Fibroblast of mammary gland (primary cell): ENCODE measurements at places on chromosomes 6 and 20.

- DNase-seq = no peak
These were observed 139.9 kb downstream of the GRM4 start for GRCh38 chr6:34005901-34006531.

DNA sequence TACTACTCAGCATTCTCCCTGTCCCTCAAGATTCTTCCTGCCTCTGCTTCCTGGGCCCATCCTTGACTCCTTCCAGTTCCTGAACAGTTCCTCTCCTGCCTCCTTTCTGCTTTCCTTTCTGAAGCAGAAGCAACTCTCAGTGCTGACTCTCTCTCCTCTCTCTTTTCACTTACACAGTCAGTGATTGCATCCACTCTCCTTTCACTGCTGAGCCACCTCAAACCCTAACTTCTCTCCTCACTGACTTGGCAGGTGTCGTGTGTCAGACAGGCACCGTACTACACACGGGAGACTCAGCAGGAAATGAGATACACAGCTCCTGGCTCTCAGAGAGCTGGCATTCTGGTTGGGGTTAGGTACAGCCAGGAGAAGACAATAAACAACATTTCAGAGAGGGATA lies 5.6 kb downstream of the ABHD16A start:
- no peak for DNase-seq

- no peak for DNase-seq
These were observed 223.4 kb downstream of the PREX1 start for GRCh38 chr20:48604426-48604825.

DNA sequence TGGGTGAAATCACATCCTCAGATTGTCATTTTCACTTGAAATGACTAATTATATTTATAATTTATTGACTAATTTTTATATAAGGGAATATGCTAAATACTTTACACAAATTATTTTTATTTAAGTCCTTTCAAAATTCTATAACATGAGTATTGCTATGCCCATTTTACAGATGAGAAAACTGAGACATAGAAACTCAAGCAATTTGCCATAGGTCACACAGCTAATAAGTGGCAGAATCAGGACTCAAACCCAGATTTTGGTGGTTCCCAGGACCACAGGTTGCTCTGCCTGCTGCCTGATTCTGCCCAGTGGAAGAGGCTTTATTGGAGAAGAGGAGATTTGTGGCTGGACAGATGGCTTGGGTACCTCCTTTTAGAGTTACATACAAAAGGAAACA lies 4.9 kb downstream of the ALDH8A1 start:
- DNase-seq = no peak

DNA sequence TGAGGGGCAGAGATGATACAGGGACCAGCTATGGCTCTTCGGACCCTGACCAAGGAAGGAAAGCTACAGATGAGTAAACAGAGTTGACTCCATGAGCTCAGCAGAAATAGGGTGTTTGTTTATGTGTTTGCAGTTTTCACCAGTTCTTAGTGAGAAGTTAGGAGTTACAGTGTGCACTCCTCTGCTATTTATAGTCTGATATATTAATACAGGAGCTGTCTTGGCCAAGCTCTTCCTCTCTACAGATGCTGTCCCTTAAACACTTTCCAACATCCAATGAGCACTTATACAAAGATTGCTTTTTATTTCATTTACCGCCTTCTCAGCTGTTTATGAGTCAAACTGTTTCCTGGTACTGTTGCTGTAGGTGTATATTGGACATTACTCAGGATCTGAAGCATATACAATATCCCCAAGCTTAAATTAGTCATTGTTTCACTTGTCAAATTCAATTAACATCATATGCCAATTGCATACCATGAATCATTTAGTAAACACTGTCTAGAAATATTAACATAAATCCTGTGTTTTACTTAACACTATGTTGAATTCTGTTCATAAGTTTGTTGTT lies 618.0 kb downstream of the PRKN start:
- DNase-seq = peak; percentile 73

DNA sequence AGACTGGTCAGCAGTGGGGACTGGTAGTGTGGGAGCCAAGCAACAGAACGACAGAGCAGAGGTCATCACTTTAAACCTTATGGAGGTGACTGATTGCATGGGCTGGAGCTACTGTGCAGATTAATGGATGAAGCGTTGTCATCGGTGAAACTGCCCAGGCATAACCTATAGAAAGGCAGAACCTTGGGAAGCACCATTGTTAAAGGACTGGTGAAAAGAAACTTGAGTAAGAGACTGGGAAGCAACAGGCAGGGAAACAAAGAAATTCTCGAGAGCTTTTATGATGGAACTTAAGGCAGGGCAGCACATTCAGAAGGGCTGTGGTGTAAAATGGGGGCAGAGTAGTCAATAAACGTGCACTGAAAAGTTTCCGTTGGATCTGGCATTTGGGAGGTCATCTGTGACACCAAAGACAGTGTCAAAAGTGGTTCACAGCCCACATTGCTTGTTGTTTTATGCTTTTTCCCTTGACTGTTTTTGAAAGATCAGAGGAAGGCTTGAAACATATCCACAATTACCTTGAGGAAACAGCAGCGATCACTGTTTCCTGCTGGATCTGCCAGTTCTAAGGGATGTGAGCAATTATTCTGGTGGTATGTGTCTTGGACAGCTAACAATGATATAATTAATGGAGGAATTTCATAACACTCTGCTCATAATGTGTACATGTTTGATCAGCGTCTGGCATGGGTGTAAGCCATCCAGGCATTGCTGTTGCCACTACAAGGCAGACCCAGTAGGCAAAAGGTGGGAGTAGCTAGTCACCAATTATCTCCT lies 62.7 kb downstream of the LRRC1 start:
- DNase-seq = no peak

- no peak for DNase-seq
These were observed 49.3 kb downstream of the CD83 start for GRCh38 chr6:14166839-14167238.

DNA sequence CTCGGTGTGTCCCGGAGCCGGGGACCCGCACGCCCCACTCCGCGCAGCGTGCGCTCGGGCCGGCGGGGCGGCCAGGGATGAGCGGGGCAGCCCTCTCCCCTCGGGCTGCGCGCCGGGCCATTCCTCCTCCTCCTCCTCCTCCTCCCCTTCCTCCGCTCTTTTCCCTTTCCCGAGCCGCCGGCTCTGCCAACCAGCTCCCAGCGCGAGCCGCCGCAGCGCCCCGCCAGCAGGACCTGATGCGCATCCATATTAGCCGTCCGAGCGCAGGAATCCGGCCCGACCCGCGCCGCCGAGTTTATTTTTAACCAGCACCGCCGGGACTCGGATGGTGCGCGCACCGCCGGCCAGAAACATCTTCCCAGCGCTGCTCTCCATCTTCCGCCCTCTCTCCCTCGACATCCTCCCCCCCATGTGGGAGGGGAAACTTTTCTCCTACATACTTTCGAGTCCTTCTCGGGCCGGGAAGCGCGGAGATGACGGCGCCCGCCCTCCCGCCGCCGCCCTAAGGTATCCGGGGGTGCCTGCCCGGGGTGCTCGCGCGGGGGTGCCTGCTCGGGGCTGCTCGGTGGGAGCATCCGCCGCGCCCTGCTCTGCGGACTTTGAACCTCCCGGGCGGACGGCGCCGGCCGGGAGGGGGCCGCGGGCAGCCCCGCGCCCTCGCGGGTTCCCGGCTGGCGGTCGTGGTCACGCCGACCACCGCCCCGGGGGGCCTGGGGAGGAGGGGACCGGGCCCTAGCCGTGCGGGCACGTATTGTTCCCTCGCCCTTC lies 619 bp downstream of the RREB1 start:
- peak; percentile 47 for DNase-seq

DNA sequence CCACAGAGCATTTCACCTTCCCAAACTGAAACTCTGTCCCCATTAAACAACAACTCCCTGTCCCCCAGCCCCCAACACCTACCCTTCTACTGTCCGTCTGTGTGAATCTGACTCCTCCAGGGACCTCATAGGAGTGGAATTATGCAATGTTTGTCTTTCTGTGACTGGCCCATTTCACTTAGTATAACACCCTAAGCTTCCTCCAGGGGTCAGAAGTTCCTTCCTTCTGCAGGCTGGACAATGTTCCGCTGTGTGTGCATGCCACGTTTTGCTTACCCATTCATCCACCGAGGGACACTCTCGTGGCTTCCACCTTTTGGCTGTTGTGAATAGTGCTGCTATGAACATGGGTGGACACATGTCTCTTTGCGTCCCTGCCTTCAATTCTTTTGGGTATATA lies 37.6 kb upstream of the MPC1 start:
- peak; percentile 44 for DNase-seq

DNA sequence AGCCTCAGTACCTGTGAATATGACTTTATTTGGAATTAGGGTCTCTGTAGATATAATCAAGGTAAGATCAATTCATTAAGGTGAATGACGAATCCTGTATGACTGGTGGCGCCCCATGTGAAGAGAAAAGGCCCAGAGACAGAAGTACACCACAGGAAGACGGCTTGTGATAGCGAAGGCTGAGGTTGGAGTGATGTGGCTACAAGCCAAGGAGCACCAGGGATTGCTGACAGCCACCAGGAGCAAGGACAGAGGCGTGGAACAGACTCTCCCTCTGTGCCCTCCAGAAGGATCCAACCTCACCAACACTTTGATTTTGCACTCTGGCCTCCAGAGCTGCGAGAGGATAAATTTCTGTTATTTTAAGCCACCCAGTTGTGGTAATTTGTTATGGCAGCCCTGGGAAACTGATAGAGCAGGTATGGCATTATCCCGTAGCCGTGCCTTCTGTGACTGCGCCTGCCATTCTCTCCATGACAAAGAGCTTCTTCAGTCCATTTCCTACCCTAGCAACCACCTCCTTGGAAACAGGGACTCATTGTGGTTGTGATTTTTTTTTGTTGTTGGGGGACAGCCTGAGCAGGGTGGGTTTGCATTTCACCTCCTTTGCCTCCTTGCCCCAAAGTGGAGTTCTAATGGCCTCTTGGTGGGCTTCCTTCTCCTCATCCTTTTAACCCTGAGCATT lies 29.6 kb downstream of the PTK7 start:
- DNase-seq = no peak

GRCh38 chr6:122246906-122247658 lies 152.4 kb upstream of the HSF2 start:
- DNase-seq = no peak

GRCh38 chr20:10665027-10665561 lies 8.7 kb downstream of the JAG1 start:
- no peak for DNase-seq

GRCh38 chr20:36941401-36941835 lies 10.1 kb downstream of the SAMHD1 start:
- peak; percentile 42 for DNase-seq

DNA sequence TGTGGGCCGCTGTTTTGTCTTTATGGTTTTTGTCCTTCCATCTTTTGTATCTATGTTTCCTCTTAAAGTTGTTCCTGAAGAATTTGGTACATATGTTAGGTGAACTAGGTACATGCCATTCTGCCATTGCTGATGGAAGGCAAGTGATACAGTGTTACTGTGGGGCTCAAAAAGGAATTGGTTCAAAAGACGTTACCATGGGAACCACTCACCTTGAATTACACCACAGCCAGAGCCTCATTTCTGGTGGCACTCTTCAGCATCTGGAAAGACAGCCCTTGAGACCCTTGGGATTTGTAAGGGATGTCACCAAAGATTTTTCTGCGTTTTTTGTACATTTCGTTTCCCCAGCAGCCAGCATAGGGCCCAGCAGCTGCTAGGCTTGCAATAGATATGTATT lies 31.9 kb downstream of the TMEM181 start:
- DNase-seq = no peak

GRCh38 chr6:42571611-42572342 lies 7.9 kb downstream of the UBR2 start:
- no peak for DNase-seq

DNA sequence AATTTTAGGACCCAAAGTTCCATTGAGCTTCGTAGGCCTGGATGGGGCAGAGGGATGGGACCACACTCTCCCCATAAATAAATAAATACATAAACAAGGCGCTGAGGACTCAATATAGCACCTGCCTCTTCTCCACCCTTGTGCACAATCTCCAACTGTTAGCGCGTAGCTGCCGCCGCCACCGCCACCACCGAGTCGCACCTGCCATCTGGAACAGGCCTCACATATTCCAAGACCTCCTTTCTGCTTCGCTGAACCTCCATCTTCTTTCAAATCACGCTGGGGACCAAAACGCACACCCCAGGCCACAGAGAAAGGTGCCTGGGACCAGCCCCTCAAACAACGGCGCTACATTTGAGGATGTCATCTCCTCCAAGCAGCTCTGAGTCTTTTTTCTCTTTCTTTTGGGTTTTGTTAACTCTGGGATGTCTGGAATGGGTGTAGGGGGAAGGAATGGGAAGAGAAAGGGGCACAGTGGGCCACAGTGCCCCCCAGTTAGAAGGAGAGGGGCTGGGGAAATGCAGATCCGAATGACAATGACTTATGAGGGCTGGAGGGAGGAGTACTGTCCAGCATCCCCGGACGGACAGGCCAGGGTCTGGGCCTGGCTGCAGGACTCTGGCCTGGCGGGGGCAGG lies 49.7 kb downstream of the NOL4L start:
- no peak for DNase-seq

DNA sequence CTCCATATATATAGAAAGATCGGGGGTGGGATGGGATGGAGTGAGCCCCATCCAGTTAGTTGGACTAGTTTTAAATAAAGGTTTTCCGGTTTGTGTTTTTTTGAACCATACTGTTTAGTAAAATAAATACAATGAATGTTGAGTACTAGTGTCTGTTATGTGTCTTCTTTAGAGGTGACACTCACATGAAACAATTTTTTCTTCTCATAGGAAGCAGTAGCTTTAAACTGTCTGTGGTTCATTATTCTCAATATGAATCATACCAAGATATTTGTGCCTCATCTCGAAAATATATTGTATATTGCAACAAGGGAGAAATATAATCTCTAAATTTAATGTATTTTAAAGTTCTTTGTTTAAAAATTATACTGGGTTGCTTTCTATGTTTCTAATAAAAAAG lies 33.4 kb downstream of the HSF2 start:
- DNase-seq = no peak

GRCh38 chr6:133980168-133980567 lies 27.1 kb downstream of the TBPL1 start:
- no peak for DNase-seq

GRCh38 chr6:63816401-63816981 lies 180.9 kb downstream of the PHF3 start:
- DNase-seq = no peak

- no peak for DNase-seq
These were observed 33.0 kb downstream of the TRERF1 start for GRCh38 chr6:42418724-42419123.

DNA sequence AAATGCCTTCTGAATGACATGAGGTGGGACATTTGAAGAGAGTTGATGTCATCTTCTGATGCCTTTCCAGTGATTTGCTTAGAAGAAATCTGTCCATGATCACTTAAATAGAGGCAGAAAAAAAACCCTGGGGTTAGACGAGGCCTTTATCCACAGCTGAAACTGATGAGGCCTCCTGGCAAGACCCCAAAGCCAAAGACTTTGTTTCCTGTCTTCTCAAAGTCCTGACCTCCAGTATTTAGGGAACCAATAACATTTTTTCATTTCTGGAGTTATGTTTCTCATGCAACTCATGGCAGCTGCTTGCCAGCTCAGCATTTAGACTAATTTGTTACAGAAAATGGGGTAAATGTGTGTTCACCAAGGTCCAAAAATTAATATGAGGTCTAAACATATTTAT lies 248.0 kb upstream of the PRDM1 start:
- peak; percentile 67 for DNase-seq

GRCh38 chr6:13765570-13765969 lies 48.8 kb downstream of the MCUR1 start:
- DNase-seq = peak; percentile 59

GRCh38 chr20:41143354-41143753 lies 6.0 kb downstream of the PLCG1 start:
- DNase-seq = no peak
